ENCODE measurements at places on chromosomes 12 and 14.

DNA sequence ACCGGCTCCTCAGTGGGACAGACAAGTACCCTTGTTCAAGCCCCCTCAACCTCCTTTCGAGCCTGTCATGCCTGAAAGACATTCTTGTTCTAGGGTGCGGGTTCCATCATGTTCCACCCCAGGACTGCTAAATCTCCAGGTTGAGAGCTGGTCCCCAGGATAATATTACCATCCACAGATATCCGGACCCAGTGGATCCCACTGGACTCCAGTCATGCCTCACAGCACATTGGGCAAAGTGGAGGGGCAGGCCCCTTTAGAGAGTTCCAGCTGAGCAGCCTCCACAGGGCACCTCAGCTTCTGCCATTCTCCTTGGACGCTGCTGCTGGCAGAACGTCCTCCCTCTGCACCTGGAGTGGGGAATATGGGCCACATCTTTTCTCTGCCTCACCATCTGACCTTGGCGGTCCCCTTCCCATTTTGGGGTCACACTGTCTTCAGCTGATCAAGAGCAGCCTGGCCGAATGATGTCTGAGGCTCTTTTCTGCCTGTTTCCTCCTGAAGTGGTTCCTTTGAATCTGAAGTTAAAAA is 137.4 kb downstream of the BCL11B start:
- DNase-seq: no peak

GRCh38 chr14:106879241-106879640 is 1352.9 kb downstream of the TMEM121 start:
- DNase-seq: peak; percentile 63

DNA sequence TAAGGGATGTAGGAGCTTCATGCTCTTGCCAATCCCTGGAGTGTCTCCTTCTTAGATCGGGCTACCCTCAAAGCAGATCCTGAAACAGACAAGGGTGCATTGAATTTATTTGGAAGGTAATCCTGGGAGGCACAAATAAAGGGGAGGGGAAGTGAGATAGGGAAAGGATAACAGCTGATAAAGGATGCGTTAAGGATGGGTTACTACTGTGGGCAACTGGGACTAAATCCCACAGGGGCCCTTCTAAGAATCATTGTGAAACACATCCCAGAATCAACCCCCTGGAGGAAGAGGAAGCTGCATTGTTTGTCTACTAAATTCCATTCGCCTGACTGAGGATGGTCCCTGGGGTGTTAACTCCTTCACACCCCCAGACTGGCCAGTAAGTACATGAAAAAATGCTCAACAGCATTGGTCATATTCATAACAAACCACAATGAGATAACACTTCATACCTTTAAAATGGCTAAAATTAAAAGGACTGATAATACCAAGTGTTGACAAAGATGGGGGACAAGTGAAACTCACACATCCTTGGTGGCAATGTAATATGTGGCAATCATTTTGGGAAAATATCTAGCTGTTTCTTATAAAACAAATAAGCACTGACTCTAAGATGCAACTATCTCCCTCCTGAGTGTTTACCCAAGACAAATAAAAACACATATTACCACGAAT is 37.0 kb upstream of the CMKLR1 start:
- no peak for DNase-seq

- DNase-seq: no peak
These were observed 447.5 kb downstream of the NPAS3 start for GRCh38 chr14:33386140-33386539.

GRCh38 chr12:132373901-132374611 is 44.7 kb upstream of the GALNT9 start:
- DNase-seq: no peak

- DNase-seq: no peak
These were observed 89.9 kb downstream of the OTOGL start for GRCh38 chr12:80189241-80189640.

- DNase-seq: no peak
These were observed 11.7 kb downstream of the CCER1 start for GRCh38 chr12:90943255-90943654.

- no peak for DNase-seq
These were observed 409.0 kb downstream of the DAD1 start for GRCh38 chr14:22180045-22180444.

GRCh38 chr14:105838591-105839424 is 312.4 kb downstream of the TMEM121 start:
- DNase-seq: no peak

DNA sequence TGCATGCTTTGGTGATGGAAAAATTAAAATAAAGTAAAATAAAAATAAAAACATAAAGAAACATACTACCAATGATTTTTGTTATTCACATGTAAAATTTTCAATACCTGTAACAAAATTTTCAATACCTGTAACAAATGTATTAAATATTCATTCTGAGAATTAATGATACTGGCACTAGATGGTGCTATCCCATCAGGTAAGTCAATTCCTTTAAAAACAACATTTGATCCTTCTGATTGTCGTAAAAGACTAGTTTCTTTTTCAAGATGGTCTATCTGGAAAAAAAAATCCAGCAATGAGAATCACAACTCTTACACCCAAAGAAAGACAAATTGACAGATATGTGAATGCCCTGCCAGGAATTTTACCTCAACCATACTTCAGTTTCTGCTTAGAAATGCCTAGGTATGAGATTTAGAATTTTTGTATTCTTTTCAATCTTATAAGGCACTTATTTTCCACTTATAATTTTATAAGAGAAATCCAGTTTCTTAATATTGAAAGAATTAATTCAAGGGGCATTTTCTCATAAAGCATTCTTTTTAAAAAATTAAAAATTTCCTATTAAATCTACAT is 30.7 kb downstream of the CEP290 start:
- DNase-seq: peak; percentile 46

DNA sequence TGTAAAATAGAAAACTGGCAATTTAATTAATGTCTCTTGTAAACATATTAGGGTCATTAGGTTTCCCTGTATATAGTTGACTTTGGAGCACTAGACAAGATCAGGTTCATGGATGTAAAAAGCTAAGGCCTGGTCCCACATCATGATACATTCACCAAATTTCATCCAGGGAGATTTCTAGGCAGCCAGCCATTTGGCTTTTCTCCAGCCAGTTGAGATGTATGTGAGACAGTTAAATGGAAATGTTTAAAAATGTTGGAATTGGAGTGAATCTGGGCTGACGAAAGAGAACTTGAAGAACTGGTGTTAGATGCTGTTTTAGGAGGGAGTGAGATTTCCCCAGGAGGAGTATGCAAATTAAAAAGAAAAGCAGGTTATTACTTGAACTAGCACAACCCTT is 41.8 kb upstream of the CLEC14A start:
- DNase-seq: no peak

DNA sequence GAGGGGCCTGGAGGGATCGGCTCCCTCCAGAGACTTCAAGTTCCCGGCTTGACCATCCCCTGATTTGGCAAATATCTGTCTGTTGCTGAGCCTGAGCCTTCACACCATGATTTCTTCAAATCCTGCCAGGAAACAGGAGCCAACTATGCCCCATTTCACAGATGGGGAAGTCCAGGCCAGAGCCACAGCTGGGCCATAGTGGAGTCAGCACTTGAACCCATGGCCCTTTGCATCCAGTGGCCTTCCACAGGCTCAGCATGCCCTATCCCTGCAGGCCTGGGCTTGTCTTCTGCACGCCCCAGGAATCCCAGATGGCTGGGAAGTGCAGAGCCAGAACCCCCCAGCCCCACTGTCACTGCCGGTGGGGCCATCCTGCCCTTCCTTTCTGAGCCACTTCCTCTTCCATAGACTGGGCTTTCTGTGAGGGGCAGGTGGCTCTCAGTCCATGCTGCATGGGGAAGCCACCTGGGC is 44.9 kb downstream of the CYP46A1 start:
- no peak for DNase-seq

- no peak for DNase-seq
These were observed 119.0 kb upstream of the RASSF8 start for GRCh38 chr12:25839470-25839869.

DNA sequence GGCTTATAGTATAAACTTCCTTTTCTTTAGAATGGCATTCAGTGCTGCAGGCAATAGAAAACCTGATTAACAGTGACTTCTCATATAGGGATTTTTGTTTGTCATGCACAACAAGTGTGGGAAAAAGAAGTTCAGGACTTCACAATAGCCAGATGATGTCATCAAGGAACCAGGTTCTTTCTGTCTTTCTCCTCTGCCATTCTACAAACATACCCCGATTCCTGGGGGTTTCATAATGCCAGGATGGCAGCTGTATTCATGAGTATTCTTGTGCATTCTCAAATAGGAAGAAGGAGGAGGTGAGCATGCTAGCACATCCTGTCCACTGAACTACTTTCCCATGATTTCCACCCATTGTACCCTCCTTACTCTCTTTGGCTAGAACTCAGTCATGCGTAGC is 182.7 kb upstream of the EEA1 start:
- no peak for DNase-seq

DNA sequence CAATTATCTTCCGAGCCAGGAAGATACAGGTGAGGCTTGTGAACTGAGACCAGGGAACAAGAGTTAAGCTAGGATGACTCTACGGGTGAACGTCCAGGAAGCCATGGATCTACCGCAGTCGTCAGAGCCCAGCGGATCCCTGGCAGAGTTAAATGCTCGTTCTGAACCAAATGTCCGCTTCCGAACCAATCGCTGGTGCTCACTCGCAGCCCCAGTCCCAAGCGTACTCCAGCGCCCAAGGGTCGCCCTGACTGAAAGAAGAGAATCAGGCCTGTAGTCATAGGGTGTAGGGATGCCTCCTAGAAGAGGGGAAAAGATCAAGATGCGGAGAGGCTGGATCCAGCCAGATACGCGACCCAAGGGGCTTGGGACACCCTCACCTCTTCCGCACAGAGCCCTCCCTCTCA is 283 bp downstream of the VIPAS39 start:
- no peak for DNase-seq

DNA sequence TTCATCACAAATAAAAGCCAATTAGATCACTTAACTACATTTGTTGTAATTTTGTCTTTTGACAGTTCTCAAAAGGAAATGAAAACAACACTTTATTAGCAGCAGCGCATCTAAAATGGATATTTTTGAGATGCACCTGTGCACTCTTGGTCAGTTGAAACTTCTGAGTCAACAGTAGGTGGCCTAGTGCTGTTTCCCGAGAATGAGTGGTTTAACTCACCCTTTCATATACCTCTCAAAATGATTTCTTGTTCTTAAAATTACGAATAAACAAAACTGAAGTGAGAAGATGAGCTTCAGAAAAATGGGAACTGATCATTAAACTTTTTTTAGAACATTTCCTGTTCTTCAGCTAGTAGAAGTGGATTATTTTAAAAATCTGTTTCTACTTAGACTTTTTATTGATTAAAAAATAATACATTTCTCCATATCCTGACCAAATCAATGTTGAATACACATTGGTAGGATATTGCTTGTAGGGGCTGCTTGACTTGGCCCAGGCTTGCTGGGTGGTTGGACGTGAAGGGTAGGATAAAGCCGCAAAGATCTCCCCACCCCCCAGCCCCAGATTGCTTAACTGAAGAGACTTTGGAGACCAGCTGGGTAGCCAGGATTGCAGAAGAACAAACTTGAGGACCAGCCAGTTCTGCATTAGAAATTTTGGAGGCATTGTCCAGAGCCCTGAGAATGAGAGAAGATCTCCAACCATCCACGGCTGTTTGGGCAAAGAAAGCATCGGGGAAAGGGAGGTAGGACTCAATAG is 22.3 kb upstream of the STK38L start:
- DNase-seq: no peak

- no peak for DNase-seq
These were observed 3.1 kb downstream of the CCDC63 start for GRCh38 chr12:110849748-110850403.

- DNase-seq: no peak
These were observed 124.4 kb downstream of the HELB start for GRCh38 chr12:66426696-66427095.

DNA sequence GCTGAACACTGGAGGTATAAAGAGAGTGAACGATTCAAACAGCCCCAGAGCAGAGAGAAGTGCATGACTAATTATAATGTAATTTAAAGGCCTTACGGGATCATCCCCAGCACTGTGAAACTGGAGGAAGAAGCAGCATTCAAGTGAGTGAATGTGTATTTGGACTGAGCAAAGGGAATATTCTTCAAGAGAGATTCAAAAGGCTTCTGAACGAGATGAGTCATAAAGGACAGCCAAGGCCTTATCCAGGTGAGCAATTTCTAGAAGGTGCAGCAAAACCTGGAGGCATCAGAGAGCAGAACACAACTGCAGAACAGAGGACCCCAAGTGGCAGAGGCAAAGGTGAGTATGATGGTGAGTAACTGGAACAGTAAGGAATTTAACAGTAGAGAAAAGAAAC is 127.2 kb downstream of the BCAT1 start:
- no peak for DNase-seq

- DNase-seq: no peak
These were observed 64.1 kb upstream of the USP15 start for GRCh38 chr12:62196146-62196545.

DNA sequence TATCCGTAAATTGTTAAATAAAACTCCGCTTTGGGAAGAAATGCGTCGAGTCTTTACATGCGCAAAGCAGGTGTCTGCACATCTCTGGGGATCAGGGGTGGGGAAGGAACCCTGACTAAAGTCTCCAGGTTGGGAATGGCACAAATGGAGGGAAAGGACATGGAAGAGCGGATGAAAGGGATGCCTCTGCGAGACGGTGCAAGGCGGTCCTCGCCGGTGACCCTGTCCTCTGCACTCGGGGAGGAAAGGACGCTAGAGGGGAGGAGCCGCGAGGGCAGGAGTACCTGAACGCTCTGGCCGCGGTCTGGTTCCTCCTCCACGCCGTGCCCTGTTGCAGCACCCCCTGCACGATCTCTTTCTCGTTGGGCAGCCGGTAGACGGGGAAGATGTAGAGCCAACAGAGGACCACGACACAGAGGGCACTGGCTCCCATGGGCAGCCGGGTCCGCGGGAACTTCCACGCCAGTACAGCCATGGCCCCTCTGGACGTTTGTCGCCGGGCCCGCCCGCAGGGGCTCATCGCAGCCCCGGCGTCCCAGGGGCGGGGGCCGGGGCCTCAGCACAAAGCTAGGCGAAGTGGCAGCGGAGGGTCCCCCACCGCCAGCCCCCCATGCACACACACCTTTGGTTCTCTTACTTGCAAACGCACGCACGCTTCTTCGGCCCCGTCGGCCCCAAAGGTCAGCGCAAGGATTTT is 646 bp downstream of the ST8SIA1 start:
- DNase-seq: peak; percentile 26

- peak; percentile 20 for DNase-seq
These were observed 1.1 kb downstream of the GALNT16 start for GRCh38 chr14:69260861-69261564.

DNA sequence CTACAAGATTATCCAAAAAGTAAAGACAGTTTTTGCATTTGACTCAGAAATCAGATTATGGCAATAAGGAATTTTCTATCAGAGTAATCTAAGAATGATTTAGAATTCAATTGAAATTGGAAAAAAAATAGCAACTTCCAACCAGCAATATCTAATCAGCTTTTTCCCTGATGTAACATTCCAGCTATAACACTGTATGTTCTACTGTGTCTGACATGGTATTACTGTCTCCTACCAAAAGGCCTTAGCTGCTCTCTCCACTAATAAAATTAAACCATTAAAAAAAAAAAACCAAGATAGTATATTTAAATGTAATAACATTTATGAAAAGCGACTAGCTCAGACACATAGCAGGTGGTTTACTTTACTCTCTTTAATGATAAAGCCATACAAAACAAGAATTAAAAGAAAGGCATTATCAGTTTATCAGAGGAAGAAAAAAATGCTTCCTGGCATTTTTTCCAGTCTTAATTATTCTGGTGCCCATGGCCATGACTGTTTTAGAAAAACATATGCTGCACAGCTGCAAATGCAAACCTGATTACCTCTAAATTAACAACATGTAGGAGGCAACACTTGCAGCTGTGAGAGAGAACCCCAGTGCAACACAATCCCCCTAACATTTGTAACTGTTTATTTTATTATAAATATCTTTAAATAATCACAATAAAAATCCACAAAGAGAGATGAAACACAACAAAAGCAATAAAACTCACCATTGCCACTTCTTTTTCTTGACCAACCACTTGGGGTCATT is 28.8 kb downstream of the PHLDA1 start:
- no peak for DNase-seq

All from CD4-positive, alpha-beta T cell treated with Interleukin-4 for 1 hour (primary cell).